Astrocyte (in vitro differentiated cells and primary cell): ENCODE measurements at places on chromosomes 6 and 20. TPM values are rescaled to one million over a fixed set of nuclear protein-coding genes. Genes with fewer than 3 reads are reported as not detected.
A peak's percentile ranks its signal among the peaks of the same experiment; 100 is the strongest.

DNA sequence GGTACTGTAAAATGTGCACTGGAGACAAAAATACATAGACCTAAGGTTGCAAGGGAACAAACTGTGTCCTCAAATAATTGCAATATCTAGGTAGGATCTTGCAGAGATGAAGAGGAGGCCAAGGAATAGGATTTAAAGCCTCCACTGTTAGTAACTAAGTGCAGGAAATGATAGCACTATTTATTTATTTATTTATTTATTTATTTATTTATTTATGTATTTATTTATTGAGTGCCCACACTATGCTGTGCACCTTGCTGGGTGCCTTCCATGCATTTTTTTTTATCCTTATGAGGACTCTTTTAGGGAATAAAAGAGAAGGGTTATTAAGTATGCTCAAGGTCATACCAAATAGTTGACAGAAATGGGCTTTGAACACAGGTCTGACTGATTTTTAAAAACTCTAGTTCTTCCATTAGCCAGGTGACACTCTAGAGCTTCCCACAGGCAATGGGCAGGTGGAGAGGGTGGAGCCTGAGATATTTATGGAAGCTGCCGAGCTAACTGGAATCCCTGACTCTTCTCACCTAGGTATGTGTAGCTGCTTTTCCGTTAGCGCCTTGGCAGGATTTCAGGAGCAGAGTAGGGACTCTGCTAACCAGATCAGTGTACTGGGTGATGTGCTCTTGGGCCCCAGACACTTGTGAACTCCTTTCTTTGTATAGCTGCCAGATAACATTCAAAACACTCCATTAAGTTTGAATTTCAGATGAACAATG lies 12.8 kb upstream of the NUP153 start:
- H3K27ac ChIP-seq: no peak overlapping the region
- H3K4me1 ChIP-seq: peaks cover 12% of the 10 kb centered on the region
- DNase-seq: no peak
- no peak overlapping the region for H3K4me3 ChIP-seq

GRCh38 chr6:33197431-33198048 lies 2.9 kb downstream of the RXRB start:
- no peak overlapping the region for H3K4me3 ChIP-seq
- H3K36me3 ChIP-seq: peaks cover 41% of the 10 kb centered on the region
- no peak overlapping the region for H3K27ac ChIP-seq
- DNase-seq: peak; percentile 48

NNAT gene
- total RNA-seq: 3.1 and 3.6 TPM in 2 replicates

DNA sequence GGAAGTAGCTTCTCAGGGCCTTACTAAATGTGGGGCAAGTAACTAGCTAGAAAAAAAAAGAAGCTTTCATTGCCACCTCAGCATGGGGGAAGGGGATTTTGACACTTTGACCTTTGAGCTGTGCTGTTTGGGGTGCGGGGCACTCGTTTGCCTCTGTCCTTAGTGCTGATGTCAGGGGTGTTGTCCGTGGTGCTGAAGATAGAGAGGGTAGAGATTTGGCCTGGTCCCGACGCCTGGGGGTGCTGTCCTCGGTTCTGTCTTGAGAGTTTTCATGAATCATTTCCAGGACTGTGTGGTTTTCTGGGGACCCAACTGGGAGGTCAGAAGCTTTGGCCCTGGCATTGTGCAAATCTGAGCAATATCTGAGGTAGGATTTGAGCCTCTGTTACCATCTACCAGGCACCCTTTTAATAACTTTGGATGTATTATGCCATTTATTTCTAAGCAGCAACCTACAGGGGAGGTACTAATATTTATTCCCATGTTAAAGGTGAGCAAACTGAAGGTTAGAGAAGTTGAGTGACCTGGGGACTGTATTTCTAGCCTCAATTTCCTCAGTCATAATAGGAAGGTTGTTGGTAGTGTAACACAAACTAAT lies 78.0 kb downstream of the DLGAP4 start:
- H3K4me1 ChIP-seq: no peaks in the 10 kb centered on the region
- peaks cover 5% of the 10 kb centered on the region for H3K27me3 ChIP-seq
- H3K27ac ChIP-seq: no peak overlapping the region
- H3K36me3 ChIP-seq: no peaks in the 10 kb centered on the region
- peak; percentile 9 for DNase-seq
- no peak overlapping the region for H3K4me3 ChIP-seq

DNA sequence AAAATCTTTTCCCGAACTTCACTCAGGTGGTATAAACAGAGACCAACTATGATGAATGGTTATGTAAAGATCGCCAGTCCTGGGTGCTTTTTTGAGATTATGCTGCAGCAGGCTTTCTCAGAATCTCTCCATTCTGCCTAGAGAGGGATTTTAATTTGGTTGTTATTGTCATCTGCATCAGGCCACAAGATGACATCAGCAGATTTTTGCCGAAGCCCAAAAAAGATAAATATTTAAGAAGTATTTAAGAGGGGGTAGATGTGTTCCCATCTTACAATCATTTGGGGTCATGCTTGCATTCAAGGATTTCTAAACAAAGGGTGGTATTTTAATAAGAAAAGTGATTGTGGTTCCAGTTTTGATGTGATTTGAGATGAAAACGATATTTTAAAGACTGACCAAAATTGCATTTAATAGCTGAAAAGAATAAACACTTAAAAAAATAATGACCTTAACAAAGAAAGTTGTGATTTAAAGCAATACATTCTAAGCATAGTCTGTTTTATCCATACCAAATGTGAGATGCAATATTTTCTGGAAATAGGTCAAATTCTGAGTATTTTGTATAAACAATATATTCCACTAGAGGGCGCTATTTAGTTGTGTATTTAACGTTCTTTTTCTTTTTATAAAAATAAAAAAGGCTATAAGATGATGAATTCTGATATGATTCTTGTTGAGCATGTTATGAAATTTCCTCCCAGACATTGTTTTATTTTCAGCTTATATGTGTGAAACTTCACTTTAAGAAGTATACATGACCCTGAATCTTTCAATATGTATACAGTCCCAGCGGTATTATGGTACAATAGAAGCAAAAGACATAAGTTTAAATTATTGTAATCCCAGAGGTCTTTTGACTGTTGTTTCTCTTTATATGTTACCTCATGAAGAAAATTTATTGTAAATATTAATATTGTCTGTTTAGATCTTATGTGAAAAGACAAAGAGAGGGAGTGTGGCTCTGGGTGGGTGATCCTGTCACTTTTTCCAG lies 51.0 kb upstream of the ZFP64 start:
- H3K36me3 ChIP-seq: no peaks in the 10 kb centered on the region
- no peak overlapping the region for H3K27ac ChIP-seq
- no peak overlapping the region for H3K4me3 ChIP-seq

DNA sequence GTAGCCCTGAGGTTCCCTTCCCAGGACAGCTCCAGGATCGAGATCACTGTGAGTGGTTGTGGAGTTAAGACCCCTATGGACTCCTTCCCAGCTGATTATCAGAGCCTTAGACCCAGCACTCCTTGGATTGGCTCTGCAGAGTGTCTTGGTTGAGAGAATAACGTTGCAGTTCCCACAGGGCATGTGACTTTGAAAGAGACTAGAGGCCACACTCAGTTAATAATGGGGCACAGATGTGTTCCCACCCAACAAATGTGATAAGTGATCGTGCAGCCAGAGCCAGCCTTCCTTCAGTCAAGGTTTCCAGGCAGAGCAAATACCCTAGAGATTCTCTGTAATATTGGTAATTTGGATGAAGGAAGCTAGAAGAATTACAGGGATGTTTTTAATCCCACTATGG lies 5.2 kb upstream of the BTN2A2 start:
- no peaks in the 10 kb centered on the region for H3K4me1 ChIP-seq
- no peak overlapping the region for H3K4me3 ChIP-seq
- no peaks in the 10 kb centered on the region for H3K27me3 ChIP-seq
- DNase-seq: no peak

GRCh38 chr6:143097224-143097795 lies 36.6 kb downstream of the AIG1 start:
- H3K4me3 ChIP-seq: no peak overlapping the region
- no peak overlapping the region for H3K27ac ChIP-seq
- no peaks in the 10 kb centered on the region for H3K4me1 ChIP-seq
- no peak for DNase-seq
- H3K36me3 ChIP-seq: no peaks in the 10 kb centered on the region

MEI4 gene
- 0.54 and 0.58 TPM in 2 replicates for total RNA-seq

GSTA3 gene
- total RNA-seq: not detected in 2 replicates

DNA sequence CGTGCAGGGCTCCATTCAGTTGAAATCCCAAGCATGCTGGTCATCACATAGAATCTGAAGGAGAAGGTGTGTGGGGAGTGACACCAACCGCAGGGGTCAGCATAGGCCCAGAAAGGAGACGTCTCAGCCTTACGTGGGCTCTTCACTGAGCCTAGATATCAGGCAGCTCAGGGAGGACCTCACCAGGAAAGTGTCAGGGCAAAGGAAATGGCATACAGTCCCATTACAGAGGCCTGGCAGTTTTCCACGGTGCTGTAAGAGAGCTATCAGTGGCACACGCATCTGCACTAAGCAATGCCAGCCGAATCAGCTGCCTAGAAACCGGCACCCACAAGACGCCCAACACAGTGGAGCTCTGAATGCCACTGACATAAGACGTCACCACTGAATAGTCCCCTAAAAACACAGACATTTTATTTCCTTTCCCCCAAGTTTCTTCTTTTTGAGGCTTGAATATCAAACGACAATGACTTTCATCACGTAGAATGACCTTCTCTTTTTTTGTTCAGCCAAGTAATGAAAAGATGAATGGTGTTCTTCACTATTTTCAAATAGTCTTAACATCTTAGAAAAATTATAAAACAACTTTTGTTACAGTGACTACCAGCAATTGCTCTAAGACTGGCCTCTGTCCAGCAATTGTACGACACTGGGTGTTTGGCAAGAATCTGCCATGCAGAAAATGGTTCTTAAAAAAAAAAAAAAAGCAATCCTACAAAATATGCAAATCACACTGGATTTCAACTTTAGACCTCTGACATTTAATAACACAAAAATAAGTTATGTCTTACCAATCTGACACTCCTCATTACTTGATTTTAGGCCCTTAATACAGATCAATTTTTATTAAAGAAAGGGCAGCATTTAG lies 88.9 kb upstream of the FOXQ1 start:
- H3K27me3 ChIP-seq: no peaks in the 10 kb centered on the region
- no peaks in the 10 kb centered on the region for H3K4me1 ChIP-seq
- no peak overlapping the region for H3K27ac ChIP-seq
- no peaks in the 10 kb centered on the region for H3K36me3 ChIP-seq
- no peak for DNase-seq

DNA sequence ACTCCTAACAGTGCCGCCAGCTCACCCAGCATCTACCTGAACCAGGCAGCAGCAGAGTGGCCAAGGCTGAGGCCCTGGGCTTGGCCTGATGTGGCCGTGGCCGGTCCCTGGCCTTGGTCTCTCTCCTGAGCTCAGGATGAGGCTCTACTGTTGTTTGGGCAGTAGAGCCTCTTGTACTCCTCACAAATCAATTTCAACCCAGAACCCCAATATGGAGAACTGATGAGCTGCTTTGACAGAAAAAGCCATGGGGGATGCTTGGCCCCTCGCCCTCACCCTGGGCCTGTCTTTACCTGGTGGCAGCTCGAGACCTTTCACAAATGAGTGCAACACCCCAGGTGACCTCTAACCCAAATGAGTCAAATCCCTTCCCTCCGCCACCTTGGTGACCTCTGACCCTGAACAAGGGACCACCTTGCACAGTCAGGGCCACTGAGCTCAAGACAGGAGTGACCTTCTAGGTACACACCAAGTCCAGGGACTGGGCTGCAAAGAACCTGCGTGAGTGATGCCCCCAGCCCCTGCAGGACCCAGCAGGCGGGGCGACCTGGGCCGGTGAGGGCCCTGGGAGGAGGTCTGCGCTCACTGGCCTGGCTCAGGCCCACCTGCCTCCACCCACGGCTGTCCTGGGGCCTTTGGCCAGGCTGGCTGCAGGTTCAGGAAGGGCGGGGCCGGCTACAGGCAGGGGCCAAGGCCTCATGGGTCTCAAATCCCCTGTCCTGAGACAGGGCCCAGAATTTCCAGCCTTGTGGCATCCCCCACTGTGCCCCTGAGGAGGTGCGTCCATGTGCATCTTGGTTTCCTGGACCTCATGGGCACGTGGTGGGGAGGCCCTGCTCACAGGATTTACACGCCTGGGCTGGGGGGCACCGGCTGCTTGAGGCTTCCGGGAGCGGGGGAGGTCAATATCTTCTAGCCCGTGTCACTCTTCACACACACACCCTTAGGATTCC lies 30.2 kb downstream of the PSMG4 start:
- no peak overlapping the region for H3K4me3 ChIP-seq
- DNase-seq: no peak
- H3K4me1 ChIP-seq: no peaks in the 10 kb centered on the region

HDDC2 gene
- 53.5 and 59.5 TPM in 2 replicates for total RNA-seq

GRCh38 chr6:126039284-126039683 lies 52.9 kb downstream of the TRMT11 start:
- peak overlapping the region; percentile 45 for H3K27ac ChIP-seq
- peak; percentile 85 for DNase-seq
- H3K4me1 ChIP-seq: peaks cover 27% of the 10 kb centered on the region
- no peaks in the 10 kb centered on the region for H3K36me3 ChIP-seq
- H3K27me3 ChIP-seq: no peaks in the 10 kb centered on the region

ADTRP gene
- total RNA-seq: 0.58 and 0.68 TPM in 2 replicates

DNA sequence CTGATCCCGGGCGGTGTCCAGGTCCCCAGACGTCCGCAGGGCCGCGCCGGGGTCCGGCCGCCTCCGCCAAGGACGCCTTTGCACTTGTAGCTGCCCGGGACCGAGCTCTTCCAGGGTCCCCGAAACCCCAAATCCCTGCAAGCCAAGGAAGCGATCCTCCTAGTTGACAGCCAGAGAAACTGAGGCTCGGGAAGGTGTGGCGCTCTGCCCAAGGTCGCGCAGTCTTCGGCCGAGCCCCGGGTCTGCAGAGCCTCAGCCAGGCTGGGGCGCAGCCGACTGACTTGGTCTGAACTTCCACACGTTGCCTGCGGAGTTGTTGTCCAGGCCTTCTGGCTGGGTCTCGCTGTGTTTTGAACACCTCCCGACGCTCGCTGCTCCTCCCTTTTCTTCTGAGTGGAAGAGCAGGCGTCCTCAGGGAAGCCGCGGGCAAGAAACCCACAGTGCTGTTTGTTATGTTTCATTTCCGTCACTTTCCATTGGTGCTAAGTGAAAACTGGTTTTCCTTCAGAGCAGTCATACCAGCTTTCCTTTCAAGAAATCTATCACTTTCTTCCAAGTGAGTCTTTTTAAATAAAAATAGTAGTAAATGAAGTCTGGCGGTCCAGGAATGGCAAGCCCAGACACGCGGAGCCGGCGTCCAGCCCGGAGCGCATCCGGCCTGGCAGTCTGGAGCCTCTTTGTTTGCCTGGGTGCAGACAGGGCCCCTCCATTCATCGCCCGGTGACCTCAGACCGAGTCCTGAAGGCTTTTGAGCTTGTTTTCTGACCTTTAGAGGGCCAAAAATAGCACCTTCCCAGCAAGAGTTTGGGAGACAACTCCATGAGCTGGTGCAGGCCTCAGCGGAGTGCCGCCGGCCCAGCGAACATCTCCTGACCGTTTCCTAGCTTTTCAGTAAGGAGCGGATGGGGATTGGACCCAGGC lies 698 bp downstream of the FAM210B start:
- H3K4me3 ChIP-seq: peak overlapping the region; percentile 98
- peaks cover 15% of the 10 kb centered on the region for H3K4me1 ChIP-seq
- DNase-seq: peak; percentile 73
- H3K27ac ChIP-seq: peak overlapping the region; percentile 61
